ENCODE measurements at places on chromosomes 13 and 19.

DNA sequence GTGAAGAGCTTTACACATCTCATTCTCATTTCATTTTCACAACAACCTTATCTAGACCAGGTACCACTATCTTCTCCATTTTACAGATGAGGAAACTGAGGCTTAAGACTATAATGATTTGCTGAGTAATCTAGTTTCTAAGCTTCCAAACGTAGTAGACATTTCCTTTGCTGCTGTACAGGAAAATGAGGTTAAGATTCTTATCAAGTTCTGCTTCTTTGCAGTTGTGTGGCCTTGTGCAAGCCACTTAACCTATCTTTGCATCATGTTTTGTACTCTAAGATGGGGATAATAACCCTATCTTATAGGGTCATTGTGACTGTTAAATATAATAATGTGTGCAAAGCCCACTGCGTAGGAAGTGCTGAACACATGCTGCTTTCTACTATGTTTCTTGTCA lies 307.9 kb downstream of the HS6ST3 start:
- DNase-seq: no peak

DNA sequence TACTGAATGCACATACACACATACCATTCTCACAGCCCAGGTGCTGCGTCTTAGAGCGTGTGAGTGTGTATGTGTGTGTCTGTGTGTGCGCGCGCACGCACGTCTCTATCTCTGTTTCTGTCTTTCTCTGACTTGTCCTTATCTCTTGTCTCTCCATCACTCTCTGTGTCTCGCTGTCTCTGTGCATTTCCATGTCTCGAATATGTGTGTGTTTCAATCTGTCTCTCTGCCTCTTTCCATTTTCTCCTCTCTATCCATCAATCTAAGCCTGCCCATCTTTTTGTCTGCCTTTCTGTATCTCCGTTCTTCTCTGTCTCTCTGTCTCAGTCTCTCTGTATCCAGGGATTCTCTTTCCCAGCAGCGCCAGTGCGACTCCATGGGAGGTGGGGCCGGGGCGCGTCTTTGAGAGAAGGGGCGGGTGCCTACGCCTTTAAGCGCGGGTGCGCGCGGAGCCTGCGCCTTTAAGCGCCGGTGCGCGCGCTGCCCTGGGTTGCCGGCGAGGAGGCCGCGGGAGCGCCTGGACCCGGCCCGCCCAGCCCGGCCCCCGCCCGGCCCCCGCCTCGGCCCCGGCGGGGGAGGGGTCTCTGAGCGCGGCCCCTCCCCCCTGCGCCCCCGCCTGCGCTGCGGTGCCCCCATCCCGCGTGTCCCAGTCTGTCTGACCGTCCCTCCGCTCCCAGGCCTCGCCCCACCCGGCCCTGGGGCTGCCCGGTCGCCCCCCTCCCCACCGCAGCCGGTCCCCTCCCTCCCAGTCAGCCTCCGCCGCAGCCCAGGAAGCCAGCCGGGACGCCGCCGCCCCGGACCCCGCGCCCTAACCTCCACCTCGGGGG lies at the start of gene LRFN3:
TSS of gene LRFN3 (plus strand) at position 464 of the 827 bp plus-strand sequence. CDS start 3,052 bp downstream, outside the sequence.
- peak; percentile 65 for DNase-seq

DNA sequence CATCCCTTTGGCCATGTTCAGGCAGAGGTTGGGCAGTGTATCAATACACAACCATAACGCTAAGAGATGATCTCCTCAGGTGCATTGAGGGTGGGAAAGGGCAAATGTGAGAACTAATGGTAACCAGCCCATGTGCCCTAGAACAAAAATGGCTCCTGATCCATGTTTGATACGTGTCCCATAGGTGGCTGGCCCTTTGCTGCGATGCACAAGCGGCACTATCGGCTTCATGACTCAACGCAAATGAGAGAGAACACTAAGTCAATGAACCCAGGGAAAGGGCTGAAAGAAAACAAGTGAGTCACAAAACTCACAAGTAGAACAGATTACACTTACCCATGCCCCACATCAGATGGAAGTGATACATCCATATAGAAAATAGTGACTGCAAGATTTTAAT lies 201.7 kb downstream of the ABCC4 start:
- no peak for DNase-seq

DNA sequence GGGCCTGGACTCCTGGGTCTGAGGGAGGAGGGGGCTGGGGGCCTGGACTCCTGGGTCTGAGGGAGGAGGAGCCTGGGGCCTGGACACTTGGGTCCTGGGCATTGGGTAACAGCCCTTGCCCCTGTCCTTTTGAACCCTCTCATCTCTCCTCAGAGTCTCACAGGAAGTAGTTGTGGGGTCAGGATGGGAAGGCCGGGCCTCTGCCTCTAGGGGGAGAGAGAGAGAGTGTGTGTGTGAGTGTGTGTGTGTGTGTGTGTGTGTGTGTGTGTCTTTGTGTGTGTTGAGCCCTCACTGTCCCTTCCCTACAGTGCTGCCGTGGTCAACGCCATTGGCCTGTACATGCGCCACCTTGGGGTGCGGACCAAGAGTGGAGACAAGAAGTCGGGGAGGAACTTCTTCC lies 10.9 kb downstream of the ARHGEF1 start:
- no peak for DNase-seq

- DNase-seq: peak; percentile 99
Measured at GRCh38 chr19:41225238-41226052, 6.4 kb downstream of the AXL start.

DNA sequence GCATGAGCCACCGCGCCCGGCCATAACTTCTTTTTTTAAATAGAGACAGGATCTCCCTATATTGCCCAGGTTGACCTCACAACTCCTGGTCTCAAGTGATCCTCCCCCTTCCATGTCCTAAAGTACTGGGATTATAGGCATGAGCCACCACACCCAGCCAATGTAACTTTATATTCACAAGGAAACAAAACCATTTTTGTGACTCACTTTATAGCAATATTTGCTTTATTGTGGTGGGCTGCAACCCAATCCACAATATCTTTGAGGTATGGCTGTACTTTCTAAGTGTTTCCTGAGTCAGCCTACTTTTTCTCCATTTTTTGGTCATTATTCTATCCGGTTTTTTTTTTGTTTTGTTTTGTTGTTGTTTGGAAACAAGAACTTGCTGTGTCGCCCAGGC lies 7.9 kb upstream of the ZIM3 start:
- DNase-seq: no peak

GRCh38 chr13:64327505-64328194 lies 2902.5 kb downstream of the PCDH9 start:
- DNase-seq: peak; percentile 21

Measured in fibroblast of upper back skin (primary cell).